ENCODE measurements at places on chromosomes 2 and 18.

DNA sequence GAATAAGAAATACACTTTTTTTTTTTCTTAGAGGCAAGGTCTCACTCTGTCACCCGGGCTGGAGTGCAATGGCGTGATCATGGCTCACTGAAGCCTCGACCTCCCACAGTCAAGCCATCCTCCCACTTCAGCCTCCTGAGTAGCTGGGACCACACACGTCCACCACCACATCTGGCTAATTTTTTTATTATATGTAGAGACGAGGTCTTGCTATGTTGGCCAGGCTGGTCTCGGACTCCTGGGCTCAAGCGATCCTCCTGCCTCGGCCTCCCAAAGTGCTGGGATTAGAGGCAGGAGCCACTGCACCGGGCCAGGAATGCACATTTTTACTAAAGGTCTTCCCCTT lies 2.4 kb downstream of the TGOLN2 start:
- peak; percentile 18 for DNase-seq

DNA sequence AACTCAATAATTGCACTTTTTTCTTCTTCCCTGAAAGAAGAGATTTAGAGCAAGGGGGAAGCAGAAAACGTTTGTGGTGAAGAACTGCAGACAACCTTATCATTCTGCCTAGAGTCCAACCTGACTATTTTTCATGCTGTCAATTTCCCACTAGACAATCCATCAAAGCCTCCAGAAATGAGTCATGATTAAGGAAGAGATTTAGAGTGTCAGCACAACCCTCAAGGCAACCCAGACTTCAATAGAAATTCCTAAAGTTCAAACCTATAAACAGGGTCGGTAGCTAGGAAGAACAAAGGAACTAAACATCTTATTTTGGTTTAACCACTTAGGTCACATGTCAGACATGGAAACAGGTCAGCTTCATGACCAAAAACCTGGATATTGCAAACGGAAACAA lies 86.9 kb downstream of the SLC25A12 start:
- DNase-seq, result no peak

- no peak for DNase-seq
Measured at GRCh38 chr2:182826064-182826463, 40.4 kb downstream of the FRZB start.

GRCh38 chr18:9150121-9150520 lies 13.5 kb downstream of the ANKRD12 start:
- no peak for DNase-seq

GRCh38 chr2:151861174-151861573 lies 33.0 kb upstream of the ARL5A start:
- DNase-seq, result no peak

GRCh38 chr18:37913051-37913450 lies 347.5 kb upstream of the CELF4 start:
- no peak for DNase-seq

DNA sequence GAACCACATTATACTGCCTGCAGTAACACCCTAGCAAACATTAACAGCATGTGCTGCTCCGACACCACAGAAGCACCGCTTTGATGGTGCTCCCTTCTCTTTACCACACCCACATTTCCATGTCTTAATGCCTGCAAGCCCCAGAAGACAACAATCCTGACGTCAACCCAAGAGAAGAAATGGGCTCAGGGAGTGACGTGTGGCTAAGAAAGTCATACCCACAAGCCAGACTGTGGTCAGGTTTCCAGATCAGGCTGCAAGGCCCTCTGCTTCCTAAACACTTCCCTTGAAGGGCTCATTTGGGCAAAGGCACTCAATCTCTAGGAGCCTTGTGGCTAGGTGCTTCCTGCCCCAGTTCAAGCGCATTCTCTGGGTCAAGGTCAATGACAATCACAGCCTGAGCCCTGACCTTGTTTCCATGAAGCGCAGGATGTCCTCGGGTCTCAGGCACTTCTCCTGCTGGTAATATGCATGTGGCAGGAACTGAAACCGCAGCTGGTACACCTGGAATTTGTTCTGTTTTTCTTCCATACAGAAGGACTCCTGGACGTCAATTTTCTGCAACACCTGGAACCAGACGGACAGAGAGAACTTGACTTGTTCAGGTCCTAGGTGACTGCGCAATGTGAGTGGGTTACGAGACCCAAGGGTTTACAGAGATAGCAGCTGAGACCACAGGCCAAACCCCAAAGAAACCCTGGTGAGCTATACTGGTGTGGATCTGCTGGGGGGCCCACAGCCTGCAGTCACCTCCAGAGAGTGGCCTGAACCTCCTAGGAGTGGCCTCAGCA lies 67.2 kb downstream of the POLR1A start:
- DNase-seq, result peak; percentile 75

GRCh38 chr18:23237524-23238151 lies 102.4 kb downstream of the CABLES1 start:
- DNase-seq, result no peak

- no peak for DNase-seq
Measured at GRCh38 chr2:183255411-183255810, 131.2 kb downstream of the NUP35 start.

DNA sequence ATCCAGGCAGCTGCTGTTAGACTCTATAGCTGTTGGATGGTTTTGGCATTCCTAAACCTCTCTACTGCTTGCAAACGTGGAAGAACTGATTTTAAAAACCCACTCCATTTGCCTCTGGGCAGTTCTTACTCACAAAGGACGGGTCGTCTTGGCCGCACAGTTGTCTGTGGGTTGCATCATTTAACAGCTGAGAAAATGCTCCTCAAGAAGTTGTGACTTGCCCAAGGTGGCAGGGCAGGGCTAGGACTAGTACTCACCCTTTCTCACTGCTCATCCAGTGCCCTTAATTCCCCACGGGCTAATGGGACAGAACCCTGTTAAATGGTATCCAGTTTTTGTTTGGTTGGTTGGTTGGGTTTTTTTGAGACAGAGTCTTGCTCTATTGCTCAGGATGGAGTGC lies 997 bp upstream of the DRC1 start:
- DNase-seq, result no peak

DNA sequence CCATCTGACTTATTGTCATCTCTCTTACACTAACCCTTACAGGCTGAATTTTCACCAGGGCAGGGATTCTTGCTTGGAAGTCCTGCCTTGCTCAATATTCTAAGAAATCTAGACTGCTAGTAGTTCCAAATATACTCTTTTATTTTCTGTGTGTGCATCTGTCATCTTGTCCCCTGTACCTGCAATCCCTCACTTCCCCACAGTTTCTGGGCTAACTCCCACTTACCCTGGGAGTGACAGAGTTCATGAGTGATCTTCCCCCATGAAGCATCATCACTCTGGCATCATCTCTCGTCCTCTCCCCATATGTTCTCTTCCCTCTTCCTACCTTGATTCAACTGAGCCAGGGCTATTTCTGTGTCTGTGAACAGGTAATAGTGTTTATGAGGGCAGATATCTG lies 35.7 kb downstream of the HNMT start:
- no peak for DNase-seq

DNA sequence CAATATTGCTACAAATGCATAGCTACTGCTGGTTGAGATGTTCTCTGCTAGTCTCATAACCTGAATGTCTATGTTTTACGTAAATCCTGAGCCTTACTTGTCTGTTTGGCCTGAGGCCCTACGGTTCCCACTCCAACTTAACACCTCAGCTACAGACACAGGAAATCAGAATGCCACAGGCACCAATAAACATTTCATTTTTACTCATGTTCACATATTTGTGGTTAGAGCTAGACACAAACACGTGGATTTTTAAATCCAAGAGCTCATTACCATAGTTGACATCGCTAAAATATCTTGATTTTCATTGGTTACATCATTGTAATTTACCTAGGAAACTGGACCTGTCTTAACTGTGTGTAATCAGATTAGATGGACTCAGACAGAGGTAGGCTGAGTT lies 263.8 kb upstream of the CDH19 start:
- DNase-seq, result no peak

DNA sequence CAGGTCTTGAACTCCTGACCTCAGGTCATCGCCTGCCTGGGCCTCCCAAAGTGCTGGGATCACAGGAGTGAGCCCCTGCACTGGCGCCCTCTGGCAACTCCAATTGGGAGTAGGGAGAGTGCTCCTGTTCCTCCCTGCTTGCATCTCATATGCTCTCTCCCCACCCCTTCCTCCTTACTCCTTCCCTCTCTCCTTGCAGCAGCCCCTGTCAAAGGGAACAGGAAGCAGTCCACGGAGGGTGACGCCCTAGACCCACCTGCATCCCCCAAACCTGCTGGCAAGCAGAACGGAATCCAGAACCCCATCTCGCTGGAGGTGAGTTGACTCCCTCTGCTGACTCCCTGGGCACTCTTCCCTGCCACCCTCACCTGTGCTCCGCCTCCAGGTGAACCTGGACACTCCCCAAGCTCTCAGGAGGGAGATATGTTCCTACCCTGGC lies 10.7 kb downstream of the ARID5A start:
- no peak for DNase-seq

DNA sequence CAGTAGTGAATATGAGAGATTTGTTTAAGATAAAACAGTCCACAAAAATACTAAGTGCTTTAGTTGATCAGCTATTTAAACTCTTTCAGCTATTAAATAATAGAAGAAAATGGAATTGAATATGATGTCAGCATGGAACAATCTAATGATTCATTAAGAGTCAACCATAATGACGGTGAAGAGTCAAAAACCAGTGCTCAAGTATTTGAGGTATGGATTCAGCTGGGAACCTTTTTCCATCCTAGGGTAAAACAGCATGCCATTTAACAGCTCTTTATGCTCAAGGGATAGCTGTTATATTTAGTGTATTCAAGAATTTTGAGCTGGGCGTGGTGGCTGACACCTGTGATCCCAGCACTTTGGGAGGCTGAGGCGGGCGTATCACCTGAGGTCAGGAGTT lies 29.7 kb downstream of the CARF start:
- no peak for DNase-seq

DNA sequence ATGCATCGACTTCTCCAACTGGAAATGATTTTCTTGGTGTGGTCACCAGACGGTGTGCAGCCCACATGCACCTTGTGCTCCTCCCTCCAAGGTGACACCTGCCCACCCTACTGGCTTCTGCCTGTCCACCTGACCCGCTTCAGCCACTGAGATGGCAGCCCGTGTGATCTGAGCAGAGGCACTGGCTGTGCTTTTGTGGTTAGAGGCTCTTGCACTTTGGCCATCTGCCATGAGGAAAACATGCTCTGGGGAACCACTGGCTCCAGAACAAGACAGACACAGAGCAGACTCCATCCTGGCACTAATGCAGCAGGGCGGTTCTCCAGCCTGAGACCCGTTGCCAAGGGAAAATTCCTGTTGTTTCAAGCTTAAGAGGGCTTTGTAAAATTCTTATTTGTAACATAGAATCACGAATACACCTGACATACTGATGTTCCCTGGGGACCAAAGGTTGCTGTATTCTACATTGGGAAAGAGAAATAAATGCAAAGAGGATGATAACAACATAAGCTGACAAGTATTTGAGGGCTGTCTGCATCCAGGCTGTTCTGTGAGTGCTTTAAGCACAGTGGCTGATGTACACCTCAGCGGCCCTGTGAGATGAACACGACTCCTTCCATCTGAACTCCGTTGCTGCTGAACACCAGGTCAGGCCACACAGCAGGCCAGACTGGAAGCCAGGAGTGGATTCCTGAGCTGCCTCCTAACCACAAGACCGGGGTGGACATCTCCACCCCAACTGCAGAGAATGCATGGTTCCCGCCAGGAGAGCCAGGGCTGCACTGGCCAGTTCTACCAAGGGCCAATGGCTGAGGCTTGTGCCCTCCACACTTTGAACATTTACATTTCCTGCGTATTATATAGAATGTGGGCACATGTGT lies 820.4 kb downstream of the GALR1 start:
- DNase-seq, result no peak

GRCh38 chr2:8642366-8643068 lies 39.3 kb upstream of the ID2 start:
- DNase-seq, result no peak

DNA sequence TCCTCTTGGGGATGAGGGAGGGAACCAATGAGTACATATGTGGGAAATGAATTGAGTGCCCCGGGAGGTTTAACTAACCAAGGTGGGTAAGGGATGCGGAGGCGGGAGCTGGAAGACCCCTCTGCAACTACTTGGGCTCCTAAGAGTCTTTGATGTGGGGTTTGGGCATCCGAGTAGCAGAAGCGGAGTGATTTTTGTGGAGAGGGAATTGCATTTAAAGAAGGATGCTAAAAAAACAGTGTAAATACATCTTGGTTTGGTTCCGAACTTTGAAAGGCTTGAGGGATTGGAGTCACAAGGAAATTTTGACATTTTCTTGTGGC lies 215.7 kb downstream of the MCFD2 start:
- DNase-seq, result no peak

GRCh38 chr2:146597291-146597690 lies 1247.5 kb upstream of the ACVR2A start:
- no peak for DNase-seq

- DNase-seq, result no peak
Measured at GRCh38 chr2:165161510-165161909, 42.3 kb downstream of the SCN3A start.

DNA sequence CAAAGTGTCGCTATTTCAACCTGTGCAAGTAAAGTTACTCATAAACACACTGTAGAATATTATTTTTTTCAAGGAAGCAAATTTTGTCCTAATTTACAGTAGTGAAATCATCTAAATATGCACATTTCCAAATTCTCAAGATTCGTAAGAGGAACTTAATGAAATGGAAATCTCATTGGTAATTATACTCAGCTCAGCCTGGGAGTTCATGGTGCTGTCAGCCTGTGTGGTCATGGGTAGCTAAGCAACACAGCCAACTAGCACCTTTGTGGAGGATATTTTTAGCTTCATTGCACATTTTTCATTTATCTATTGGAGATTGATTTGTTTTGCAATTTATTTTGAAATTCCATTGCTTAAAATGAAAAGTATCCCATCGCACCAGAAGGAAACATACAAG lies 975.7 kb upstream of the ZEB2 start:
- DNase-seq, result no peak

DNA sequence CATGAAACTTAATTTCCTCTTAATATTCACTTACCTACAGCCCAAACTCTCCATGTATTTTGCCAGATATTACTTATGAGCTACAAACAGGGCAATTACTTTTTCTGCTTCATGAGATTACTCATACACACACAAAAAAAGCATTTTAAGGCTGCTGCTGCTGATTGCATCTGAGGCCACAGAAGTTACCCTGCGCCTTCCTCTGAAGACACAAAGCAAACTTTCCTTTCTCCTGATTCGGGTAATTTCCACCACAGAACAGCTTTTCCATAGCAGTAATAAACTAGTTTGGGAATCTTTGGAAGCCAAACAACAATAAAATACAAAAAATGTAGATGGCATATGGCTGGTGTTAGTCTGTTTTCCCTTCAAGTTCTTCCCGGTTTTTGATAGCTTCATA lies 6.2 kb downstream of the TTC32 start:
- DNase-seq, result no peak

Data from natural killer cell treated with Interleukin-12 subunit alpha and Interleukin-12 subunit beta and Interleukin-15 and Interleukin-18, amount 100 ng/mL, for 72 hours (primary cell).